ENCODE measurements at places on chromosomes 12 and 14.

- no peak for DNase-seq
Measured at GRCh38 chr12:132747896-132748295, 13.7 kb downstream of the ANKLE2 start.

GRCh38 chr12:54329759-54330158 is 4.8 kb downstream of the COPZ1 start:
- DNase-seq, result no peak

- DNase-seq, result no peak
Measured at GRCh38 chr14:83470466-83470865, 1936.8 kb upstream of the SEL1L start.

- DNase-seq, result no peak
Measured at GRCh38 chr12:128727999-128728398, 95.8 kb downstream of the SLC15A4 start.

DNA sequence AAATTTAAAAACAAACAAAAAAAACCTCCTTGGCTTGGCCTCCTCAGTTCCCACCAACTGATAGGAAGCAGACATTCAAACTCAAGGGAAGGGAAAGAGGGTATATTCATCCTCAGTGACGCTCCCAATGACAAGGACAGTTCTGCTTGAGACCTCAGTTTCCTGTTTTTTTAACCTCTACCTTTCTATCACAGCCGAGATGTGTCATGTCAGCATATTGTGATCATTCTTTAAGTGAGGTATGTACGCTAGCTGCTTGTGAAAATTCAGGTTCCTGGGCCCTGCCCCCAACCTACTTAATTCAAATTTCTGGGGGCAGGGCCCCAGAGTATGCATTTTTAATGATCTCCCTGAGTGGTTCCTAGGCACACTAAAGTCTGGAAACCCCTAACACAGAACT is 611.9 kb upstream of the TBX3 start:
- no peak for DNase-seq

GRCh38 chr14:74583689-74584434 is 28.2 kb downstream of the LTBP2 start:
- DNase-seq, result no peak

DNA sequence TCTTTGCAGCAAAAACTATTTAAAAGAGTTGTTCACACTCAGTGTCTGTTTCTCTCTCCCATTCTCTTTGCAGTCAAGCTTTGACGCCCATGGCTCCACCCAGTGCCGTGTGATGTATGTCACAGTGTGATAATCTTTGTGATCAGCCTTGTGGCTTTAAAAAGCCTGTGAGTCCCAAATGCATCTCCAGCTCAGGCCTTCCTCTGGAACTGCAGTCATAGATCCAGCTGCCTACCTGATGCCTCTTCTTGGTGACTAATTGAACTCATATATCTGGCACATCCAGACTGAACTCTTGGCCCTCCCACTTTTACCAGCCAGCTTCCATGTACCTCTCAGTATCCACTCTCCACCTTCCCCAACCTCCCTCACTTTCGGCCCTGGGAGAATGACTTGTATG is 182.8 kb upstream of the ARHGAP5 start:
- DNase-seq, result no peak

GRCh38 chr14:21846227-21846885 is 172.7 kb upstream of the OR4E1 start:
- DNase-seq, result peak; percentile 50

DNA sequence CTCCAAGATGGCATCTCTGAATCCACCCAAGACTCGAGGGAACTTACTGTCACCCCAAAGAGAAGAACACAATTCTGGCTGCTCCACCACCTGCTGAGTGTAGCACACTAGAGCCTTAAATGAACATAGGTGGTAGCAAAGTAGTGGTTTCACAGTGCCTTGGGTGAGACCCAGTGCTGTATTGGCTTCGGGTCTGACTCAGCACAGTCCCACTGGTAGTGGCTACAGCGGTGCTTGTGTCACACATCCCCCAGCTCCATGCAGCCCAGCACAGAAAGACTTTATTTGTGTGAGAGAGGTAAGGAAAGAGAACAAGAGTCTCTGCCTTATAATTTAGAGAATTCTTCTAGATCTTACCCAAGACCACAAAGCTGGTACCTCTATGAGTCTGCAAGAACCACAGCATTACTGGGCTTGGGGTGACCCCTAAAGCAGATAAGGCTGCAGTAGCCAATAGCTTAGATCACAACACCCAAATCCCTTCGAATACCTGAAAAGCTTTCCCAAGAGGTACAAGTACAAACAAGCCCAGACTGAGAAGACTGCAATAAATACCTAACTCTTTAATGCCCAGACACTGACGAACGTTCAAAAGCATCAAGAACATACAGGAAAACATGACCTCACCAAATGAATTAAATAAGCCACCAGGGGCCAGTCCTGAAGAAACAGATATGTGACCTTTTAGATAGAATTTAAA is 83.3 kb upstream of the SLC38A4 start:
- no peak for DNase-seq

GRCh38 chr12:54373649-54374561 is 9.6 kb upstream of the GPR84 start:
- no peak for DNase-seq

- no peak for DNase-seq
Measured at GRCh38 chr12:24617471-24617870, 331.4 kb downstream of the BCAT1 start.

DNA sequence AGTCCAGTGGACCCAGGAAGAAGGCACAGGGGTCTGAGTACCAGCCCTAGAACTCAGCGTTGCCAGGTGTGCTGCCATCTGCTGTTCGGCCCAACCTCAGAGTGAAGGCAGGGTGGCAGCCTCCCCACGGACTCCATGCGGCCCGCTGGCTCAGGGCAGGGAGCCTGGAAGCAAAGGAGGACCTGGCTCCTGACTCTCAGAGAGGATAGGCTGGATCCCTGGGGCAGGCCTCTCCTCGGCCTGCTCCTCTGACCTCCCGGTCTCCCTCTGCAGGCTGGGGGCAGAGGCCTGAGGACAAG is 10.1 kb downstream of the MCRS1 start:
- DNase-seq, result no peak

DNA sequence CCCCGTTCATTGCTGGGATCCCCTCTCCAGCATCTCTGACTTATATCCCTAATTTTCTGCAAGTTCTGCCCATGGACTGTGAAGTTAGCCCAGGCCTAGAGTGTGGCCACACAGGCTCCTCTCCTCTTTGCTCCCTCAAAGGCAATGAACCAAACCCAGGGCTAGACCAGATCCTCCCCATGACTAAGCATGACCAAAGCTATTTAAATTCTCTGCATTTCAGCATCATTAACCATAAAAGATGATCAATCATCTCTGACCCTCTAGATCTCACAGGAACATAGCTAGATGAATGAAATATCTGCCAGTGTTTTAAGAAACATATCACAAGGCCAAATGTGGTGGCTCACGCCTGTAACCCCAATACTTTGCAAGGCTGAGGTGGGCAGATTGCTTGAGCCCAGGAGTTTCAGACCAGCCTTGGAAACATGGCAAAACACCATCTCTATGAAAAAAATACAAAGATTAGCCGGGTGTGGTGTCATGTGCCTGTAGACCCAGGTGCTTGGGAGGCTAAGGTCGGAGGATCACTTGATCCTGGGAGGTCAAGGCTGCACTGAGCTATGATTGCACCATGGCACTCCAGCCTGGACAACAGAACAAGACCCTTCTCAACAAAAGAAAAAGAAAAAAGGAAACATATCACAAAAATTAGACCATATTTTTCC is 2.2 kb upstream of the KRT3 start:
- DNase-seq, result no peak

- no peak for DNase-seq
Measured at GRCh38 chr14:69584389-69584788, 9.7 kb upstream of the CCDC177 start.

DNA sequence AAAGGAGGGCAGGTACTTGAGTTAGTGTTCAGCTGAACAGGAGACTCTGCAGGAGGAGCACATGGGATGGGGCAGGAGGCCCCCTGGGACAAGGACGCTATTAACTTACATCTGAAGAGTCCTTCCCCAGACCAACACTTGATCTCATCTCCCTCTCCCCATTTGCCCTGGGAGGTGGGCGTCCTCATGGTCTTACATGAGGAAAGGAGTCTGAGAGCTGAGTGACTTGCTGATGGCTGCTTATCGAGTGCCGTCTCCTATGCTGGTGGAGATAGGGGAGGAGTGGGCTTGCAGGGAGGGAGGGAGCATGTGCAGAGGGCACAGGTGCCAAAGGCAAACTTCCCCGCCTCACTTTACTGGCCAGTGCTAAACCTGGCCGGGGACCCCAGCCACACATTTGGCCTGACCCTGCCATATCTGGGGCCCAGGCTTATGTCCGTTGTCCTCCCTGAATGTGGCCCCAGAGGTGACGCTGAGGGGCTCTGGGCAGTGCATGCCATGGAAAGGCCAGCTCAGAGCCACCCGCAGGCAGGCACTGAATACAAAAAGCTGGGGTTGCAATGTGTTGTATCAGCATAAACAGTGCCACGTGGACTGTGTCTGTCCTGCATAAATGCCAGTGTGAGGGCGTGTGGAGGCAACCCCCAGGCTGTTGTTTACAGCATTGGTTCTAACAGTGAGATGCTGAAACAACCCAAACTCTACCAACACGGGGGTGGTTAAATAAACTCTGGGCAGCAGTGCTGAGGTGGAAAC is 29.4 kb downstream of the FAIM2 start:
- DNase-seq, result no peak

GRCh38 chr12:32205731-32206130 is 99.1 kb downstream of the BICD1 start:
- DNase-seq, result no peak
